ENCODE measurements at places on chromosomes 4 and X. TPM values are rescaled to one million over a fixed set of nuclear protein-coding genes. Genes with fewer than 3 reads are reported as not detected.

STOX2 gene
- 1.3 TPM for total RNA-seq

GAGE12J gene
- total RNA-seq, result not detected

EDNRA gene
- under 0.01 TPM for total RNA-seq

GAGE12F gene
- total RNA-seq, result not detected

TAF7L gene
- 0.38 TPM for total RNA-seq

IDUA gene
- 18.0 TPM for total RNA-seq

Measured in vein endothelial cell (primary cell).